NCI-H1694 treated with DMSO at 0.1 percent for 48 hours (cell line): ENCODE measurements at places on chromosomes 4 and X.

GRCh38 chr4:83599183-83599582 is 63.3 kb downstream of the GPAT3 start:
- no peak for DNase-seq

GRCh38 chrX:97334850-97335249 is 451.1 kb downstream of the RPA4 start:
- no peak for DNase-seq

DNA sequence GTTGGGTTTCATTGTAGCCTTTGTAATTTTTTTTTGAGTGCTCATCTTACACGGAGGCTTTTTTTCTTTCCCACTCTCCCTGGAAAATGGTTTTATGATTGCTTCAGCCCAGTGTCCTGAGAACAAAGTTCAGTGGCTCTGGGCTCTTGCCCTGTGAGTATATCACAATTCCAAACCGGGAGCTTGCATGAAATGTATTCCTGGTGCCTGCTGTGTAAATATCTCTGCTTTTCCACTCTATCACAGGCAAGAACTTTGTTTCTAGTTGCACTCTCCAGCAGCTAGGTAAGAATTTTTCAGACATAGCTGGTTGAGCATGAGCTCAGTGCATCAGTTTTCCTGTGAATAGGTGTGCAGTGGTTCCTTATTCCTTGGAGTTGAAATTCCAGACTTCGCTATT is 60.8 kb downstream of the SUPT20HL2 start:
- no peak for DNase-seq

GRCh38 chrX:16870862-16871815 is 977 bp upstream of the RBBP7 start:
- no peak for DNase-seq

DNA sequence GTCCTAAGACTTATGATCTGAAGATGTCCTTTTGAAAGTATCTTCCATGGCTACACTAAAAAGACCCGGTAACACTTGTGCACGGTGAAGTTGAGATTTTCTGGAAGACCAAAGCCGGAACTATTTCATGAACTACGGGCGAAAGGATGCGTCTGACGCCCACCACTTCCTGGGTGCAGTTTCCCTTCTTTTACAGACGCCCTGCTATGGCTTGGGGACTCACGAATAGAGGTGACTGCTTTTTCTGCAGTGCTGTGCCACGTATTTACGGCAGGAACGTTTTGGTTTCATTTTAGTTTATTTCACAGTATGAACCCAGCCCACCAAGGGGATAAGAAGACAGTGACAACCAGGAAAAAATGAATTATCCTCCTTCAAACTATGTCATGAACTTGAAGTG is 180.4 kb downstream of the AFAP1 start:
- no peak for DNase-seq

- DNase-seq = no peak
These were observed 39.7 kb downstream of the LGI2 start for GRCh38 chr4:24991015-24991414.

GRCh38 chrX:46226422-46226821 is 318.8 kb downstream of the ZNF674 start:
- no peak for DNase-seq

DNA sequence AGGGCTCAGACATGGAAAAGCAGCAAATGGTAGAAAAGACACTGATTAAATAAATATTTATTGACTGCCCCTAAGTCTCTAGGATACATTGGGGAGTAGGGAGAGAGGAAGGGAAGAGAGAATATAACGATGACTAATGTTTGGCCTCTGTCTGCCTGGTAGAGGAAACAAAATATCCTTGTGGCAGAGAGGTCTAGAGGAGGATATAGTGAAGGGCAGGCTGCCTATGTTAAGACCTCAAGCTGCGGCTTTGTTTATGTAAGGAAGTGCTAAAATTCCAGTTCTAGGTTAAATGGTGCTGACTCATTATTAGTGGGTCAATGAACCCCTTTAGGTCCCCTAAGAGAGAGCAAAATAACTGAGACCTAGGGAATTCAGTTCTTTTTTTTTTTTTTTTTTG is 427.3 kb upstream of the FTHL17 start:
- no peak for DNase-seq

DNA sequence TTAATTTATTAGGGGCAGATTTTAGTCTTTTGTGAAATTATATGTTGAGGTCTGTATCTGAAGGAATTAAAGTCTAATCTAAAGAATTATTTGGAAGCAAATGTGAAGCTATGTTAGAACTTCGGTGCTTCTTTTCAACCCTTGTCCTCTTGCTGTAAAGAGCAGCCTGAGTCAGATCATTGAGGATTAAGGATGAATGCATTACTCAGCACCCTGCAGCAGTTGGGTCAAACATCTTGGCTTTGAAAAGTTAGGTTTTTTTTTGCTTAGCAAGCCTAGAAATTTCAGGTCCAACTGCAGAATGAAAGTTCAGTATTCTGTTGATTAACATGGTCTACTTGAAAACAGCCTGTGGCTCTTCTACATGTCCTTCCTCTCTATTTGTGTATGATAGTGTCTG is 57.6 kb downstream of the SLC4A4 start:
- DNase-seq = no peak
